Mesothelial cell of epicardium (in vitro differentiated cells): ENCODE measurements at places on chromosomes 4 and X.

DNA sequence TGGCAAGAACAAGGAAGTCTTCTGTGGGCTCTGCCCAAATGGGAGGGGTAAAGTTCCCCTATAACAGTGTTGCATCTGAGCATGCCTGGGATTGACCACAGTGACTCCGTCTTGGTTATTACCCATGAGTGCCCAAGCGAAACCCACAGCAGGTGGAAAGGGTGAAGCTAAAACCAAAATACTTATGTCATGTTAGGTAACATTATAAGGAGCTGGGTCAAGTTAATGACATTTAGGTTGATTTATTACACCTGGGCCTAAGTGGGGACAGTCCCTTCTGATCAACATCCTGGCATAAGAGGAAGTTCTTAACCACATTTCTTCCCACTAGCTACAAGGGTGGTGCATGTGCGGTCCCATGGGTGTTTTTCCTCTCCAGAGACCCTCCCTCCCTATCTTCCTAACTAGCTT is 1.3 kb upstream of the ZNF732 start:
- DNase-seq = no peak

DNA sequence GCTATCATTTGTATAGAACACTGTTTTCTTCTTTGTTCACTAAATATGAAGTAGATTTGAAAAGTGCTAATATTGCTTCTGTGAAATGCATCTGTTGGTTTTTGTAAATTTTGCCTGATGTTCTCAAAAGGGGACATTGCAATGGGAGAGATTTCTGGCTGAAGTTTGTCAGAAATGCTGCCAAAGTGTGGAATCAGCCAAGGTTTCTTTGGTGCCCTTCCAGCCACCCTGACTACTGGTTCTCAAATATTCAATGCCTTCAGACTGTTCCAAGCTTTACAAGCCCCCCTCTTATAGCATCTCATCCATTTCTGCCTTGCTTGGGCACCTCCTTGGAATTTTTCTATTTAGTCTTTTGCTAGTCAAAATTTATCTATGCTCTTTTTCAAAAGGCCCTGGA is 60.6 kb upstream of the TMLHE start:
- DNase-seq = no peak

DNA sequence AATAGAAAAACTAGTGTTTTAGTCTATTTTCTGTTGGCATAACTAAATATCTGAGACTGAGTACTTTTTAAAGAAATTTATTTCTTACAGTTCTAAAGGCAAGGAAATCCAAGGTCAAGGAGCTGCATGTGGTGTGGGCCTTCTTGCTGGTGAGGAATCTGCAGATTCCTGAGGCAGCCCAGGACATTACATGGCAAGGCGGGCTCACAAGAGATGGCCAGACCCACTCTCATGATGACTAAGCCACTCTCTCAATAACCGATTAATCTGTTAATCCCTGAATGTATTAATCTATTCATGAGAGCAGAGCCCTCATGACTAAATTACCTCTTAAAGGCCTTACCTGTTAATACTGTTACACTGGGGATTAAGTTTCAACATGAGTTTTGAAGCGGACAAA is 340.8 kb downstream of the GRXCR1 start:
- no peak for DNase-seq

GRCh38 chrX:43631841-43632240 is 24.3 kb upstream of the MAOA start:
- no peak for DNase-seq

DNA sequence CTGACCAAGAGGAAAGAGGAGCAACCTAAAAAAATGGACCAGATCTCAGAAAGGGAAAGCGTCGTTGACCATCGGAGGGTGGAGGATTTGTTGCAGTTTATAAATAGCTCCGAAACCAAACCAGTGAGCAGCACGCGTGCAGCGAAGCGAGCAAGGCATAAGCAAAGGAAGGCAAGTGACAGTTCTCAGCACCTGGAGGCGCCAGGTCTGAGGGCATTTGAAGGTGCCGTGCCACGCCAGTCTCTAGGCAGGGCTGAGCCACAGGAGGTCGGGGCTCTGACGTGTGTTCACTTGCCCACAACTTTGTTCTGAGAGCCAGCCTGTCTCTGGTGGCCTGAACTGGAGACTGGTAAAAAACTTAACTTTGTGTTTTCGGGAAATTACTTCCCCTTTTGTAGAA is 59.7 kb downstream of the TNIP2 start:
- DNase-seq = no peak

DNA sequence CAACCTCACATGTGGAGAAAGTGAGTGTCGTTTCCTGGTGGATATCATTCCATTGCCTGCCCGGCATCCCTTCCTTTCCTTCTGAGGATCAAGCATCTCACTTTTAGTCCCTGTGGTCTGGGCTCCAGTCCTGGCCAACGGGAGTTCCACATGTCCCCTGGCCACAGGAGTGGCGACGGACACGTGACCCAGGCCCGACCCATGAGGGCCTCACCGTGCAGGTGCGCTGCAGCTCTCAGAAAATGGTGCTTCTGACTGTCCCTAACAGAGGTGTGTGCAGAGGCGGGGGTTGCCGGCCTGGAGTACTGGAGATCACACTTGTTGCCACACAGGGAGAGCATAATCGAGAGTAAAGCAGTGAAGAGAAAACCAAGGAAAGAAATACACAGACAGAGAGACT is 476.9 kb upstream of the FRG1 start:
- DNase-seq = no peak

- DNase-seq = no peak
These were observed 65.5 kb downstream of the HAND2 start for GRCh38 chr4:173464481-173464880.

DNA sequence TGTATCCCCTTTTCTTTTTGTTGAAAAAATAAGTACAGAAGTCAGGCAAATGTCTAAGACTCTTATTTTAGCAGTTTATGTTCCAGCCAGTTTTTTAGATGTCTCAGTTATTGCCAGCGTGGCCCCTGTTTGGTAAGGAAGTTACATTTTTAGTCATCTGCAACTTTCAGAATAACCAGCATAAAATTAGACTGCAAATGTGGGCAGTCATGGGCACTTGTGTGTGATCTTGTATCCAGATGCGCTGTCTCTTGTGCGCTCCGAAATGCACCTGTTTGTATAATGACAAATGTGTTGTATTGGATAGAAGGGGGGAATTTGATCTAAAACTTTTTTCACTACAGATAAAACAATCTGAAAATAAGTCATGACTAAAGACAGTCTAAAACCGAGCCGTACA is 44.3 kb upstream of the CLCN4 start:
- DNase-seq = no peak

DNA sequence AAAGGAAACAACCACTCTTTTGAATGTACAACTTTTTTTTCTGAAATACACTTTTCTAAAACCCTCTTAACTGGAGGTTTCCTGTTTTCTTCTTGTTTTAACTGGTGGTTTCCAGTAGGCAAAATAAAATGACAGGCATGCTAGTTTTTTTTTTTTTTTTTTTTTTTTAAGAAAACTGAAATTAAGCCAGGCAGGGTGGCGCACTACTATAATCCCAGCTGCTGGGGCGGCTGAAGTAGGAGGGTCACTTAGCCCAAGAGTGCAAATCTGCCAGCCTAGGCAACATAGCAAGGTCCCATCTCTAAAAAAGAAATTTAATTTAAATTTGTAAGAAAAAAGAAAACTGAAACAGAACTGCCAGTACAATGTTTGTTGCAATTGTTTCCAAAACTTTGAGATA is 44.0 kb downstream of the TMEM144 start:
- no peak for DNase-seq
